Right atrium auricular region (tissue), 2 donors: ENCODE measurements at places on chromosomes 4 and X. TPM values are rescaled to one million over a fixed set of nuclear protein-coding genes. Genes with fewer than 3 reads are reported as not detected.

ABLIM2 gene
- 5.7 TPM for total RNA-seq

- no peak for DNase-seq
These were observed 219.7 kb downstream of the DCLK2 start for GRCh38 chr4:150297861-150298474.

GRCh38 chr4:93649828-93650227 lies 178.7 kb upstream of the ATOH1 start:
- no peak for DNase-seq

ADH6 gene
- not detected for total RNA-seq

UGT8 gene
- not detected for total RNA-seq

GRCh38 chr4:40309250-40309774 lies 25.8 kb upstream of the CHRNA9 start:
- DNase-seq: peak; percentile 92

COL4A5 gene
- 35.5 TPM for total RNA-seq

SPANXA2 gene
- total RNA-seq: not detected

CTAG2 gene
- not detected for total RNA-seq

GRCh38 chr4:2932951-2933565 lies 30.1 kb downstream of the NOP14 start:
- DNase-seq: no peak

TLR1 gene
- total RNA-seq: 8.9 TPM

DNA sequence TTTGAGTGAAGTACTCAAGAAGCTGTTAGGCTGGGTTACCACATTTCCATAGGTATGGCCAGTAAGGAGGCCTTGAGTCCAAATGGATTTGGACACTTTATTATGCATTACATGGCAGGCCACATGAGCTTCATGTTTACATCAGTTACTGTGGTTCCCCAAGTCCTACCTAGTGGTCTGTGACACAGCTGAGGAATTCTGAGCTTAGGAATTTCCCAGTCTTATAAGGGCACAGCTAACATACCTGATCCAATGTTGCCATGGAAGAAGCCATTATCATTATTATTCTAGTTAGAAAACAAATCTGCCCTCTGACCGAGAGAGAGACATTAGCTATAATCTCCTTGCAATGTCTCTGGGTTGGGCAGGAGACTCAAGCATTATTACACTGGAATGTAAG lies 174.4 kb upstream of the NUDT10 start:
- DNase-seq: no peak
